ENCODE measurements at places on chromosomes 7 and 10.

DNA sequence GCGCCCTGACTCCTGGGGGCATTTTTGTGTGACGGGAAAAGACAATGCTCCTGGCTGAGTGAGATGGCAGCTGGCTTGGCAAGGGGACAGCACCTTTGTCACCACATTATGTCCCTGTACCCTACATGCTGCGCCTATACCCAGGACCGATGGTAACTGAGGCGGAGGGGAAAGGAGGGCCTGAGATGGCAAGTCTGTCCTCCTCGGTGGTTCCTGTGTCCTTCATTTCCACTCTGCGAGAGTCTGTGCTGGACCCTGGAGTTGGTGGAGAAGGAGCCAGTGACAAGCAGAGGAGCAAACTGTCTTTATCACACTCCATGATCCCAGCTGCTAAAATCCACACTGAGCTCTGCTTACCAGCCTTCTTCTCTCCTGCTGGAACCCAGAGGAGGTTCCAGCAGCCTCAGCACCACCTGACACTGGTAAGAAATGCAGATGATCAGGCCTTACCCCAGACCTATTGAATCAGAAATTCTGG is at the start of gene ARMS2:
Gene ARMS2, plus strand, starts transcription at position 51 of the 478 bp plus-strand sequence. Its CDS starts 75 bp downstream, at position 126.
- no peak for DNase-seq

GRCh38 chr7:159024280-159024951 is 120.3 kb downstream of the VIPR2 start:
- DNase-seq = no peak

DNA sequence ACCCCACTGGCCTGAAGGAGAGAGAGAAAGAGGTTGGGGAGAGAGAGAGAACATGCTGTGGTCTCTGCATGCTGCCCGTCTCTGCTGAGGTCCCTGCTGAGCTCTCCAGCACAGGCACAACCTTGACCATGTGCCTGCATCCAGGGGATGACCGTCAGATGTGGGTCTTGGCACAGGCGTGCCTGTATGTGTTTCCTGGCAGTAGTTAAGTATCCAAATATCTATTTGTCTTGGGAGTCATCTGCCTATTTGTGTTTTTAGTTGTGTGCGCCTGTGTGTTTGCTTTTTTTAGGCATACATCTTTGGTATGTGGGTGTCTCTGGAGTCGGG is 1.9 kb upstream of the UNC5B start:
- DNase-seq = no peak

DNA sequence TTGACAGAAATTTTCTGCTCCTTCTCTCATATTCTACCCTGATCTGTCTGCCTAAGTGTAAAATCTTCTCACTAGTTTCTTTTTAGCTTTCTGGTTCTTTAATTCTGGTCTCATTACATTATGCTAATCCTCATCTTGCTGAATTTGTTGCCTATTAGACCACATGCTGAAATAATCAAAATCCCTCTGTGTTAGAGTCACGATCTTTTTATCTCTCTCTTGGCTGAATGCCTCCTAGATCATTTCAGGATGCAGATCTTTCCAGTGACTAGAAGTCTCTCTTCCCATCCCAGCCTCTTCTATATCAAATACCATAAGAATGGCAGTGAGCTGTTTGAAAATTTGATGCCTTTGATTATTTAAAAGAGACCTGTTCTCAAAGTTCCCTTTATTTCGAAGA is 661.9 kb downstream of the SORCS1 start:
- DNase-seq = no peak

DNA sequence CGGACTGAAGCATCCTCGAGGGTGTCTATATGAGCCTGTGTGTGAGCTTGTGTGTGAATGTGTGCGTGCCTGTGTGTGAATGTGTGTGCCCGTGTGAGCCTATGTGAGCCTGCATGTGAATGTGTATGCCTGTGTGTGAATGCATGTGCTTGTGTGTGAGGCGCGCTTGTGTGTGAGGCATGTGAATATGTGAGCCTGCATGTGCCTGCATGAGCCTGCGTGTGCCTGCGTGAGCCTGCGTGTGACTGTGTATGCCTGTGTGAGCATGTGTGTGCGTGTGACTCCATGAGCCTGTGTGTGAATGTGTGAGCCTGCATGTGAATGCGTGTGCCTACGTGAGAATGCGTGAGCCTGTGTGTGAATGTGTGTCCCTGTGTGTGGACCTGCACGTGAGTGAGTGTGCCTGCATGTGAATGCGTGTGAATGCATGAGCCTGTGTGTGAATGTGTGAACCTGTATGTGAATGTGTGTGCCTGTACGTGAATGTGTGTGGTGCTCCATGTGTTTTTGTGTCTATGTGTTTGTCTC is 33.4 kb downstream of the PDGFA start:
- DNase-seq = no peak

- peak; percentile 38 for DNase-seq
Observed at GRCh38 chr10:131997366-131998049, 15.8 kb upstream of the BNIP3 start.

DNA sequence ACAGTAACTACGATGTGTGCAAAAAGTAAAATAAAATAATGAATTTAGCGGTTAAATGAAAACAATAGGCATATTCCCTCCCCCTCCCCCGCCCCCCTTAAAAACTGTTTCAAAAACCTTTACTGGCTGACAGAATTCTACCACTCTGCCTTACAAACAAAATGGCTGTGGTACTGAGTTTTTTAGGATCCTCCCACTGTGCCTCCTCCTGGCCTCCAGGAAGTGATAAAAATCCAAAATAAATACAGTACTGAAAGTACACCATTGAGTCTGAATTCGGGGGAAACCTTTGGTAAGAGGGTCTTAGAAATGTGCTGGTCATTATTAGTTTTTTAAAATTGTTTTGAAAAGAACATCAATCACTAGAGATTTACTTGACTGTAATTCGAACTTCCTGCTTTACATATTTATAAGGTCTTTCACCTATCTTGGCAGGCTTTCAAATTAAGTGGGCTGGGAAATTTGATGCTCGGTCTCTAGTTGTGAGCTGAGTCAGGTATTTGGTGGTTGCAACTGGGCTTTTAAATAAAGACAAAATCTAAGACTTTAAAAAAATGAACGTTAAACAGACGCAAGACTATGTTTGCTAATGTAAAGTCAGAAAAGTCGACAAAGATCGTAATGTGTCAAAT is 32.5 kb upstream of the EPC1 start:
- DNase-seq = peak; percentile 95

- no peak for DNase-seq
Observed at GRCh38 chr7:156049366-156049765, 237.1 kb upstream of the SHH start.
